ENCODE measurements at places on chromosomes 3 and 15. TPM values are rescaled to one million over a fixed set of nuclear protein-coding genes. Genes with fewer than 3 reads are reported as not detected.

Gene ACKR4
- total RNA-seq: 0.19 TPM

Gene ARGFX
- total RNA-seq: not detected

Gene GRM2
- total RNA-seq: 2.2 TPM

Gene KLHL40
- not detected for total RNA-seq

Gene HHLA2
- 0.92 TPM for total RNA-seq

Gene SCN11A
- 0.10 TPM for total RNA-seq

Gene ITIH1
- not detected for total RNA-seq

Gene PLA2G4E
- not detected for total RNA-seq

GRCh38 chr3:133464573-133464972 lies 64.7 kb downstream of the BFSP2 start:
- H3K4me3 ChIP-seq: no peak overlapping the region
- no peaks in the 10 kb centered on the region for H3K36me3 ChIP-seq

GRCh38 chr3:64885055-64885454 lies 197.3 kb upstream of the ADAMTS9 start:
- H3K36me3 ChIP-seq: no peaks in the 10 kb centered on the region
- H3K4me3 ChIP-seq: no peak overlapping the region
- H3K27me3 ChIP-seq: no peaks in the 10 kb centered on the region
- DNase-seq: no peak
- H3K27ac ChIP-seq: no peak overlapping the region

GRCh38 chr3:37346227-37347005 lies 172.0 kb upstream of the LRRFIP2 start:
- peaks cover 39% of the 10 kb centered on the region for H3K36me3 ChIP-seq
- no peaks in the 10 kb centered on the region for H3K27me3 ChIP-seq
- H3K4me1 ChIP-seq: no peaks in the 10 kb centered on the region
- no peak overlapping the region for H3K27ac ChIP-seq

DNA sequence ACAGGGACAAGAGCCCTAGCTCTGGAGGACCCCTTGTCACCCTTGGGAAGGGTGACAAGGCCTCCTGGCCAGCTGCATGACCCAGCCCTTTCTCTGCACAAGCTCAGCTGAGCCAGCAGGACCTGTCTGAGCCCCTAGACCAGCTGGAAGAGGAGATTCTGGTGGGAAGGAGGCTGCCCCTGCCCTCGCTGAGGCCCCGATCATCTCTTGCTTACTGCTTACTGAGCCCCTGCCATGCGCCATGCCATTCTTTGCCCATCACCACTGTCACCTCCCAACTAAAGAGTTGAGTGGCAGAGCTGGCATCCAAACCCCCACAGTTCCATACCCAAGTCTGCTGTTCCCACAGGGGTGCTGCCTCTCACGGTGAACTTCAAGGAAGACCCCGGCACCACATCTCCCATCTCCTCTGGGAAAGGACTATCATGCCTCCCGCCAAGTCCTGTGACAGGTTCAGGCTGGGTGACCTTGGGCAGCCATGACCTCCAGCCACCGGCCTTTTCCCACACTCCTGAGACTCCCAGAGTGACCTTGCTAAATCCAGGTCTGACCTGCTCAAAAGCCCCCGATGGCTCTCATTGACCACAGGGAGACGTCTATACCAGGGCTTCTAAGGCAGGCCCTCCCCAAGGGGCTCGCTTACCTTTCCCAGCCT lies 34.0 kb downstream of the ACSBG1 start:
- no peaks in the 10 kb centered on the region for H3K27me3 ChIP-seq
- H3K36me3 ChIP-seq: no peaks in the 10 kb centered on the region
- no peak overlapping the region for H3K27ac ChIP-seq
- H3K4me1 ChIP-seq: no peaks in the 10 kb centered on the region

DNA sequence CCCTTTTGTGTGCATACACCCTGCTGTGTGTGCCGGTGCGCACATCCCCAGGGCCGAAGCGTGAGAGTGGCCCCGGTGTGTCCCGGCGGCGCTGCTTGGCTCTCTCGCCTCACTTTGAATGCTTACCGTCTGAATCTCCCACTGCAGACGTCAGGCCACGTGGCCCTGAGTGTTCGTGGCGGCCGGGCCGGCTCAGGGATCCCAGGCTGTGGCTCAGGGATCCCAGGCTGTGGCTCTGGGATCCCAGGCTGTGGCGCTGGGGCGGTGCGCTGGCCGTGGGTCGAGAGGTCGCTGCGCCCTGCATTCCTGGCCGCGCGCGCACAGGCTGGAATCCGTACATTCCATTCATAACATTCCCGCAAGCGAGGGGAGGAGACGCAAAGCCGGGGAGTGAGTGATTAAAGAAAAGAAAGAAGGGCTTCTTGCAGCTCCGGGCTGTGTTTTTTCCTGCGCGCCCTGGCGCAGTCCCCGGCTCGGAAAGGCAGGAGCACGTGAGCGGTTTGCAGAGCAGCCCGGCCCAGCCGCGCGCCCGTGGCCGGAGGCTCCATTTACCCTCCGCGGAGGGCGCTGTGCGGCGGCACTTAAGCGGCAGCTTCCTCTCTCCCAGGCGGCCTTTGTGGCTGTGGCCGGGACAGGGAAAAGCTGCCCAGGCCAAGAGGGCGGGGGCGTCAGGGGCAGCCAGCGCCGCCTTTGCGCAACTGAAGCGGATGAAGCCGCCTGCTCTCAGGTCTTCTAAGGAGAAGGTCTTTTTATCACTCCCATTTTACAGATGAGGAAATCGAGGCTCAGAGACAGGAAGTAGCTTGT lies 87.0 kb upstream of the ALDH1L1 start:
- H3K4me1 ChIP-seq: no peaks in the 10 kb centered on the region
- DNase-seq: no peak
- H3K36me3 ChIP-seq: no peaks in the 10 kb centered on the region
- H3K27ac ChIP-seq: no peak overlapping the region
- H3K4me3 ChIP-seq: no peak overlapping the region
- H3K27me3 ChIP-seq: no peaks in the 10 kb centered on the region

GRCh38 chr15:48774484-48774883 lies 36.4 kb downstream of the CEP152 start:
- H3K27ac ChIP-seq: no peak overlapping the region
- H3K4me1 ChIP-seq: no peaks in the 10 kb centered on the region
- no peak for DNase-seq
- no peaks in the 10 kb centered on the region for H3K36me3 ChIP-seq
- H3K27me3 ChIP-seq: no peaks in the 10 kb centered on the region

DNA sequence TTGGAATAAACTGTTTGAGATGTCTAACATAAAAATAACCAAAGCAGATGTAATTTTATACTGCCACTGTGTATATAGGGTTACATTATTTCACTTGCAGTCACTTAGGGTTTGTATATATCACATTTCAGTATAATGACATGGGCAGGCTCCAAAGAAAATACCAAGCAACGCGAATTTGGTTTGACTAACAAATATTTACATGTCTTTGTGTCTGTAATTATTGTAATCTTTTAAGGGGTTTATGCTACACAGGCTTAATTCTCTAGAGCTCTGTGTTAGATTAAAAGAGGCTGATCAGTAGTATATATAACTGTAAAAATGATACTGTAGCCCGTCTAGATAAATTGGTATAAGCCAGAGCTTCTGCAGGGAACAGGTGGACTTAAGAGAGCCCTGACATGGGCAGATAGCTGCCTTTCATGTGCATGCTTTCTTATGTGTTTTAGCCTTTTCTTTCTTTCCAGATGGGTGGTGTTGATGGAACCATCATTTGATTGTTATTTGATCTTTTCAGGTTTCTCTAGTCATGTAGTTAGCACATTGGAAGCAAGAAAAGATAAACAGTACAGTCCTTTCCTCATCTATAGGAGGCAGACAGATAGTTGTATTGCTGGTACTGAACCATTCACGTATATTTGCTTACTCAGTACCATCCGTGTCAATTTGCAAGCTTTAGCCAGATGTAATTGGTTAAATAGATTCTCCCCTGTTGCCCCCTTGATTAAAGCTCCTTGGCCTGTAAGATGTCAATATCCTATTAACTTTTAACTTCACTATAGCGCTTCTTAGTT lies 86.1 kb downstream of the GALK2 start:
- no peak overlapping the region for H3K27ac ChIP-seq
- H3K4me1 ChIP-seq: no peaks in the 10 kb centered on the region
- H3K4me3 ChIP-seq: no peak overlapping the region
- H3K27me3 ChIP-seq: no peaks in the 10 kb centered on the region
- DNase-seq: no peak

- H3K27me3 ChIP-seq: no peaks in the 10 kb centered on the region
- no peak for DNase-seq
- no peaks in the 10 kb centered on the region for H3K36me3 ChIP-seq
- H3K4me1 ChIP-seq: no peaks in the 10 kb centered on the region
- no peak overlapping the region for H3K27ac ChIP-seq
Measured at GRCh38 chr3:77038468-77038929, 1.4 kb upstream of the ROBO2 start.

DNA sequence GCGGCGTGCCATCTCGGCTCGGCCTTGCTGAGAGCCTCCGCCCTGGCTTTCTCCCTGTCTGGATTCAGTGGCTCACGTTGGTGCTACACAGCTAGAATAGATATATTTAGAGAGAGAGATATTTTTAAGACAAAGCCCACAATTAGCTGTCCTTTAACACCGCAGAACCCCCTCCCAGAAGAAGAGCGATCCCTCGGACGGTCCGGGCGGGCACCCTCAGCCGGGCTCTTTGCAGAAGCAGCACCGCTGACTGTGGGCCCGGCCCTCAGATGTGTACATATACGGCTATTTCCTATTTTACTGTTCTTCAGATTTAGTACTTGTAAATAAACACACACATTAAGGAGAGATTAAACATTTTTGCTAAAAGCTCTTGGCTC lies 54.1 kb downstream of the PLXNA1 start:
- no peaks in the 10 kb centered on the region for H3K36me3 ChIP-seq
- H3K27ac ChIP-seq: no peak overlapping the region
- H3K4me3 ChIP-seq: no peak overlapping the region
- H3K4me1 ChIP-seq: no peaks in the 10 kb centered on the region

GRCh38 chr3:94460931-94461330 lies 398.1 kb downstream of the NSUN3 start:
- H3K27me3 ChIP-seq: no peaks in the 10 kb centered on the region
- H3K4me3 ChIP-seq: no peak overlapping the region

DNA sequence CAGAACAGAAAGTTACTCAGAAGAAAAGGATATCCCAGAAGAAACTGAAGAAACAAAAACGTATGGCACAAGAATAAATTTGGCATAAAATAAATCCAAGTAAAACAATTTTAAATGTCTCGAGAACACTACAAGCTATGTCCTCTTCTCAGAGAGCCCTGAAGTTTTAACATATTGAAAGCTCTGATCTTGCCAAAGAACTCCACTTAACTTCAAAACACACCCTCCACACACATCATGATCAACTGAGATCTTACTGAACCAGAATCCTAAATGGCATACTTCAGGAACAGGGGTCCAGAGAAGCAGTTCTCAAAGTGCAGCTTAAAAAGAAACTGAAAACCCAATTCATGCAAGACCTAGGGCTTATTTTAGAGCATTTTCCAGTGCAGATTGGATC lies 194.3 kb downstream of the MAGI1 start:
- H3K27me3 ChIP-seq: no peaks in the 10 kb centered on the region
- H3K4me3 ChIP-seq: no peak overlapping the region
- H3K36me3 ChIP-seq: no peaks in the 10 kb centered on the region
- no peaks in the 10 kb centered on the region for H3K4me1 ChIP-seq

GRCh38 chr3:54157860-54158259 lies 35.5 kb downstream of the CACNA2D3 start:
- no peak overlapping the region for H3K4me3 ChIP-seq
- DNase-seq: no peak
- no peaks in the 10 kb centered on the region for H3K36me3 ChIP-seq
- H3K27me3 ChIP-seq: no peaks in the 10 kb centered on the region

- H3K36me3 ChIP-seq: no peaks in the 10 kb centered on the region
- no peak for DNase-seq
- no peak overlapping the region for H3K4me3 ChIP-seq
- no peak overlapping the region for H3K27ac ChIP-seq
Measured at GRCh38 chr15:66019368-66019767, 150.1 kb downstream of the RAB11A start.

- H3K27me3 ChIP-seq: no peaks in the 10 kb centered on the region
- H3K4me3 ChIP-seq: peak overlapping the region; percentile 91
- H3K4me1 ChIP-seq: peaks cover 19% of the 10 kb centered on the region
- H3K36me3 ChIP-seq: peaks cover 21% of the 10 kb centered on the region
Measured at GRCh38 chr15:58932710-58933280, 684 bp downstream of the SLTM start.

GRCh38 chr3:190175490-190175889 lies 54.8 kb upstream of the P3H2 start:
- no peaks in the 10 kb centered on the region for H3K4me1 ChIP-seq
- no peak overlapping the region for H3K4me3 ChIP-seq
- H3K27me3 ChIP-seq: no peaks in the 10 kb centered on the region

GRCh38 chr3:70471464-70472342 lies 159.3 kb upstream of the MDFIC2 start:
- DNase-seq: no peak
- H3K27me3 ChIP-seq: no peaks in the 10 kb centered on the region
- H3K27ac ChIP-seq: no peak overlapping the region
- H3K4me1 ChIP-seq: no peaks in the 10 kb centered on the region
- no peaks in the 10 kb centered on the region for H3K36me3 ChIP-seq
- H3K4me3 ChIP-seq: no peak overlapping the region

GRCh38 chr3:172782235-172782634 lies 31.7 kb downstream of the ECT2 start:
- H3K4me1 ChIP-seq: no peaks in the 10 kb centered on the region
- no peaks in the 10 kb centered on the region for H3K36me3 ChIP-seq
- no peak for DNase-seq
- no peaks in the 10 kb centered on the region for H3K27me3 ChIP-seq

DNA sequence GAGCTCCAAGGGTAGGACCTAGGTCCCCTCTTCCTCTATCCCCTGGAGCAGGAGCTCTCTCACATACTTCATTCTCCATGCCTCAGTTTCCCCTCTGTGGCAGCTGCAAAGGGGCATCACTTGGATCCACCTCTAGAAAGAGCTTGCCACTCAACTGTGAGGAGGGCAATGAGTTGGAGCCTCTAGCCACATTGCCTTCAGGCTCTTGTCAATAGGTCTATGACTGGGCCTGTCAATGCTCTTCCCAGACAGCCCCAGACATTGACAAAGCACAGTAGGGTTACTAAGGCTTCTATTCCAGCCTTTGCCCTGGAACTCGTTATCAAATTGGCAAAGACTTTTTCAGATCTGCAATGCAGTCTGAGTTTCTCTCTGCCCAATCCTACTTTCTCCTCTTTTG lies 4.4 kb upstream of the VIPR1 start:
- no peaks in the 10 kb centered on the region for H3K36me3 ChIP-seq
- H3K4me1 ChIP-seq: peaks cover 6% of the 10 kb centered on the region
- DNase-seq: no peak
- H3K4me3 ChIP-seq: no peak overlapping the region
- H3K27me3 ChIP-seq: no peaks in the 10 kb centered on the region

- H3K36me3 ChIP-seq: no peaks in the 10 kb centered on the region
- DNase-seq: no peak
- H3K4me1 ChIP-seq: no peaks in the 10 kb centered on the region
- no peak overlapping the region for H3K4me3 ChIP-seq
- H3K27me3 ChIP-seq: no peaks in the 10 kb centered on the region
- H3K27ac ChIP-seq: no peak overlapping the region
Measured at GRCh38 chr3:10627884-10628572, 122.6 kb upstream of the ATP2B2 start.

GRCh38 chr3:68116580-68116979 lies 462.2 kb upstream of the SUCLG2 start:
- no peaks in the 10 kb centered on the region for H3K27me3 ChIP-seq
- H3K4me3 ChIP-seq: no peak overlapping the region
- no peaks in the 10 kb centered on the region for H3K4me1 ChIP-seq
- H3K27ac ChIP-seq: no peak overlapping the region

GRCh38 chr15:57726411-57726810 lies 19.9 kb downstream of the POLR2M start:
- H3K4me3 ChIP-seq: no peak overlapping the region
- H3K27ac ChIP-seq: no peak overlapping the region
- no peak for DNase-seq

Measured in naive thymus-derived CD4-positive, alpha-beta T cell (primary cell).